MCF 10A (cell line): ENCODE measurements at places on chromosomes 5 and 9.

- peak; percentile 69 for DNase-seq
These were observed 59.7 kb upstream of the GARNL3 start for GRCh38 chr9:127204771-127205470.

GRCh38 chr9:83934569-83935275 lies 13.5 kb upstream of the KIF27 start:
- peak; percentile 86 for DNase-seq

GRCh38 chr5:717143-717542 lies 24.0 kb upstream of the TPPP start:
- no peak for DNase-seq

GRCh38 chr5:146283344-146283761 lies 55.3 kb upstream of the POU4F3 start:
- peak; percentile 89 for DNase-seq

DNA sequence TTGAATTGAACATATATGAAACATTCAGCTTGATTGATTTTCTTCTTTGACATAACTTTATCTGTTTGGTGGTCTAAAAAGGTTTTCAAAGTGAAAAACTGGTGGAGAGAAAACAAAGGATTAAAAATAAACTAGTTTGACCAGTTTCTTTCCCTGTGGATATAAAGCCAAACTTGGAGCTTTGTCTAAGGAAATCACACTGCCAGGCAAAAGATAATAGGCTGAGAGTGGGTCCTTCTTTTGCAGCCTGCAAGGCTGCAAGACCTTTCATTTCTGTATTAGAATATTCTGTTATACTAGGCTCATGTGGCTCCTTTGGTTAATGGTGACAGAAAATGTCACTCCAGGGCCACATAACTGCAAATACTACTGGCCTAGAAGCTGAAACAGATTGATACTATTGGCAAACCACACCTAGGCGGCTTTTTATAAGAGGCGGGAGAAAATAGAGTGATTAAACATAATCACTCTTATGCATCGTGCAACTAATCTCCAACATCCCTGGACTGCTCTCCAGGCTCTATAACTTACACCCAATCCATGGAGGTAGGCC lies 129.1 kb upstream of the ZNF462 start:
- no peak for DNase-seq
